Type B pancreatic cell (in vitro differentiated cells): ENCODE measurements at places on chromosomes 12 and 14. TPM values are rescaled to one million over a fixed set of nuclear protein-coding genes. Genes with fewer than 3 reads are reported as not detected.

The GPR132 gene
- 0.24 and 0.33 TPM in 2 replicates for total RNA-seq

The GPR84 gene
- total RNA-seq = not detected in 2 replicates

The FGD4 gene
- 26.7 and 47.6 TPM in 2 replicates for total RNA-seq

The GUCY2C gene
- 2.1 and 21.2 TPM in 2 replicates for total RNA-seq

- no peaks in the 10 kb centered on the region for H3K4me1 ChIP-seq
- H3K4me3 ChIP-seq = no peak overlapping the region
- no peak for DNase-seq
- no peaks in the 10 kb centered on the region for H3K27me3 ChIP-seq
- no peaks in the 10 kb centered on the region for H3K36me3 ChIP-seq
Observed at GRCh38 chr12:39505023-39505422, 62.1 kb upstream of the KIF21A start.

- no peak for DNase-seq
- no peaks in the 10 kb centered on the region for H3K4me1 ChIP-seq
- H3K36me3 ChIP-seq = no peaks in the 10 kb centered on the region
- H3K27ac ChIP-seq = peak overlapping the region; percentile 67
- H3K4me3 ChIP-seq = no peak overlapping the region
- H3K27me3 ChIP-seq = no peaks in the 10 kb centered on the region
Observed at GRCh38 chr14:70698288-70698687, 56.6 kb downstream of the TTC9 start.

GRCh38 chr14:69252851-69253250 is 7.1 kb upstream of the GALNT16 start:
- H3K27ac ChIP-seq = no peak overlapping the region
- no peak for DNase-seq
- H3K27me3 ChIP-seq = peaks cover 19% of the 10 kb centered on the region

GRCh38 chr12:52872644-52873389 is 24.0 kb upstream of the KRT78 start:
- peak overlapping the region; percentile 97 for H3K27ac ChIP-seq
- peaks cover 25% of the 10 kb centered on the region for H3K4me1 ChIP-seq
- no peaks in the 10 kb centered on the region for H3K36me3 ChIP-seq

- peaks cover 12% of the 10 kb centered on the region for H3K4me1 ChIP-seq
- H3K27me3 ChIP-seq = peaks cover 19% of the 10 kb centered on the region
- peak overlapping the region; percentile 46 for H3K27ac ChIP-seq
- DNase-seq = no peak
- H3K4me3 ChIP-seq = peak overlapping the region; percentile 49
Observed at GRCh38 chr12:6281081-6281809, 29.2 kb upstream of the PLEKHG6 start.

GRCh38 chr14:100372357-100373048 is 49.4 kb downstream of the SLC25A47 start:
- H3K27ac ChIP-seq = peak overlapping the region; percentile 20
- peaks cover 29% of the 10 kb centered on the region for H3K4me1 ChIP-seq
- no peak for DNase-seq
- peak overlapping the region; percentile 29 for H3K4me3 ChIP-seq
- H3K27me3 ChIP-seq = no peaks in the 10 kb centered on the region

DNA sequence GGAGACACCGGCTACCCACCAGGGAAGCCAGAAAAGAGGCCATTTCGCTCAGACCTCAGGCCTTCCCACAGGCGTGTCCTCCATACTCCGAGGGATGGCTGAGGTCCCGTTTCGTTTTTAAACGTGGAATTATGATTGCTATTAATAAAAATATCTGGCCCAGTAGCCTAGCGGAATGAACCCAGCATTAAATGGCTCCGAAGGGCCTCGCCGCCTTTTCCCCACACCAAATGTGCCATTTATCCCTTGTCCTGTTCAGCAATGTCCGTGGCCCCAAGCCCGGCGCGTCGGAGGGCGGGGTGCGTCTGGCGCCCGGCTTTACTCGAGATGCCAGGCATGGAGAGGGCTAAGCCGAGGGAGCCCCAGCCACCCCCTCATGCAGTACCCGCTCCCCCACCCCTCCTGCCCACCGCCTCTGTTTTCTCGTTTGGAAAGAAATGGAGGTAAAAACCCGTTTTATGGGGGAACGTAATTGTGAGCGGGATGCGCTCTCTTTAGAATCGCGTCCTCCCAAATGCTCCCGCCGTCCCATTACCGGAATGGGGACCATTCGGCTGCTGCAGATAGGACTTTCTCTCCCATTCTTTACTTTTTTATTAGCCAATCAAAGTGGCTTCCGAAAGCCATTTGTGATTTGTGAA is 5.7 kb downstream of the HOXC8 start:
- DNase-seq = no peak
- peak overlapping the region; percentile 62 for H3K4me3 ChIP-seq
- peaks cover 18% of the 10 kb centered on the region for H3K4me1 ChIP-seq
- H3K27ac ChIP-seq = no peak overlapping the region
- H3K27me3 ChIP-seq = peaks cover 91% of the 10 kb centered on the region
- no peaks in the 10 kb centered on the region for H3K36me3 ChIP-seq

DNA sequence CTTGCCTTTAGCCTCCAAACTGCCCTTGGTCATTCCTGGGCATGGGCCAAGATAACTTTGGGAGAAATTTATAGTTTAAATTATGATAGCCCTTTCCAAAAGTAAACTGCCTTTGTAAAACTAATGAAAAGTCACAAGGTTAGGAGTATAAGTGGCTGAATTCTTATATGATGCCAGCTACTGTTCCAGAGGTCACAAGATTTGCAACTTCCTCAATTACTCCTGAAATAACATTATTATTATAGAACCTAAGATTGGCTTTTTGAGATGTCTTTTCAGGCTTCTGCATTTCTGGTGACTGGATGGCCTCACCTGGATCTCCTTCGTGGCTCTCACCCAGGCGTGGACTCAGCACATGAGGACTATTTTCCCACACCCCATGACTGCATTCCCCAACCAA is 55.0 kb downstream of the OSBPL8 start:
- H3K27ac ChIP-seq = no peak overlapping the region
- H3K4me3 ChIP-seq = no peak overlapping the region

DNA sequence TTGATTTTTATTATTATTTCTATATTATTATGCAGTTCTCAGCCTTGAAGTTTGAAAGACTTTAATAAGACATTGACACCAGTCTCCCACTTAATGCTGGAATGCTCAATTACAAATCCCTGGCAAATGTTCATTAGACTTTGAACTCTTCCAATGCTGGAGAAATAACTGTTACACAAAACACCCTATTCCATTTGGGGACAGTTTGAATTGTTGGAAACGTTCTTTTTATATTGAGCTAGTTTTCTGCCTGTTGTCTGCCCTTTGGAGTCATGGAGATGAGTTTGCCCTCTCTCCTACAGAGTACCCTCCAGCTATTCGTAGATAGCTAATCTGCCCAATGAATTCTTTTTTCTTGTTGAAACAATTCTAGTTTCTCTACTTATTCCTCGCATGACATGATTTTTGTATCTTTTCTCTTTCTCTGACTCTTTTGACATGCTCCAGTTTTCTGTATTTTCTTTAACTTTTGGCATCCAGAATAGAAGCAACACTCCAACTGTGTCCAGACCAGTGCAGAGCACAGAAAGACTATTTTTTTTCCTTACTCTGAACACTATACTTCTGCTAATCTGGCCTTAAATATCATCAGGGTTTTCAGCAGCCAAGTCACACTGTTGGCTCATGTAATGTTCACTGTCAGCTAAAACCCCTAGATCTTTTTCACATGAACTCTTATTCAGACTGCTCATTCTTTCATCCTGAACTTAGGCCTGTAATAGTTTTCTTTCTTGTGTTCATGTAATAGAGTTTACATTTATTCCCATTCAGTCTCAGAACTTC is 379.3 kb downstream of the RAD51B start:
- DNase-seq = no peak
- H3K27me3 ChIP-seq = no peaks in the 10 kb centered on the region
- peak overlapping the region; percentile 32 for H3K27ac ChIP-seq
- H3K4me1 ChIP-seq = peaks cover 34% of the 10 kb centered on the region
- H3K36me3 ChIP-seq = peaks cover under 1% of the 10 kb centered on the region

DNA sequence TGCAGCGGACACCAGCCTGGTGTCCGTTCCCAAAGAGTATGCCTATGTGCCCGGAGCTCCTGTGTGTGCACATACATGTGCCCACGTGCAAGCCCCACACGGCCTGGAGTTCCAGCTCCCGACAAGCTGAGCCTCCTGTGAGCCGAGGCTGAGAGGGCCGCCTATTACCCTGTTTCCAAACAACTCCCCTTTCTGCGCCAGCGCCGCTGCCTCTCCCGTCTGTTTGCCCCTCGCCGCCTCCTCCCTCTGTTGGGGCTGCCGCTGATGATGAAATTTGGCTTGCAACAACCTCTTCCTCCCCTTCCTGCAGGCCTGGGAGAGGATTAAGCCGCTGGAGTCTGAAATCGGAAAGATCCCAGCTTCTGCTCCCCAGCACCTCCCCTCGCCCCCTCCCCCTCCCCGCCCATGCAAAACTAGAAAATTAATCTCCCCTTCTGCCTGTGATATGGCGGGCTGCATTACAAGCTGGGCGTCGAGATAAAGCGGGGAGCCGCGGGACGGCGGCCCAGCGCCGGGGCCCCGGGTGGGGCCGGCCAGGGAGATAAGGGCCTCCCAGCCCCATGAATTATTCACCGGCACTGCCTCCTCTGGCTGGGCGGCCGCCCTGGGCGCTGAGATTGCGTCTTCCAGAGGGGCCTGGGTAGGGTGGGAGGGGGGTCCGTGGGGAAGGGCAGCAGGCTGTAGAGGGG is 6.8 kb upstream of the ASIC1 start:
- peaks cover 55% of the 10 kb centered on the region for H3K27me3 ChIP-seq
- H3K27ac ChIP-seq = no peak overlapping the region
- H3K4me1 ChIP-seq = peaks cover 10% of the 10 kb centered on the region
- H3K36me3 ChIP-seq = no peaks in the 10 kb centered on the region
- H3K4me3 ChIP-seq = peak overlapping the region; percentile 80

DNA sequence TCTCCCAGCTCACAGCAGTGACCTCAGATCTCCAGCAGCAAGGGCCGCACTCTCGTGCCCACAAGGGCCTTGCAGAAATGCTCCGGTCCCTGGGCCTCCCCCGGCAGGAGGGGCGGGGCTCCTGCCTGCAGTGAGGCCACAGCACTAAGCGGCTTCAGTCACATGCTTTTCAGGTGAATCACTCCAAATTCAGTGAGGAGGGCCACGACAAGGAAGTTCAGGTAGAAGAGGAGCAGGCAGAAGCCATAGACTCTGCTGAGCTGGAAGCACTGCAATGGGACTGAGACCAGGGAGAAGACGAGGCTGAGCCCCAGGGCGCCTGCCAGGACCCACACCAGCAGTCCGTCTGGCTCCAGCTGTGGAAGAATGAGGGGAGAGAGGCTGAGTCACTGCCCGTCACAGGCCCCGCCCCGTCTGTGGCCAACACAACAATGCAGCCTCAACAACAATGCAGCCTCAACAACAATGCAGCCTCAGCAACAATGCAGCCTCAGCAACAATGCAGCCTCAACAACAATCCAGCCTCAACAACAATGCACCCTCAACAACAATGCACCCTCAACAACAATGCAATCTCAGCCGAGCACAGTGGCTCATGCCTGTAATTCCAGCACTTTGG is 35.2 kb downstream of the SLC8B1 start:
- peaks cover 6% of the 10 kb centered on the region for H3K4me1 ChIP-seq
- peak overlapping the region; percentile 99 for H3K27ac ChIP-seq
- peaks cover 15% of the 10 kb centered on the region for H3K36me3 ChIP-seq
- no peaks in the 10 kb centered on the region for H3K27me3 ChIP-seq
- no peak for DNase-seq

DNA sequence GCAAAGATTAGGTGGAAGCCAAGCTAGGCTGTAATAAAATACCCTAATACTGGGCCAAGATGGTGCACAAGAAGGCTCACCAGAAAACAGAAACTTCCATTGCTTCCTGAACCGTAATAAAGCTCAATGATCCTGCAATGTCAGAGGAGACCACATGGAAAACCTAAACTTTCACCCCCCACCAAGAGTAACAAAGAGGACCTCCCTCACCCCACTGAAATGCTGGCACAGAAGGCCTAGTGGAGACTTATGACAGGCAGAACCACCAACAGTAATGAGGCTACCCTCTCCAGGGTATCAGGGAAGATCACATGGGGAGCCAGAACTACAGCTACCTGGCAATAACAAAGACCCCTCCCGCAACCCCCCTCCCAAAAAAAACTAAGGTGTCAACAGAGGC is 43.1 kb downstream of the CEP83 start:
- H3K4me3 ChIP-seq = no peak overlapping the region
- H3K36me3 ChIP-seq = peaks cover 8% of the 10 kb centered on the region
- no peaks in the 10 kb centered on the region for H3K27me3 ChIP-seq
- no peak overlapping the region for H3K27ac ChIP-seq
- H3K4me1 ChIP-seq = peaks cover 4% of the 10 kb centered on the region

DNA sequence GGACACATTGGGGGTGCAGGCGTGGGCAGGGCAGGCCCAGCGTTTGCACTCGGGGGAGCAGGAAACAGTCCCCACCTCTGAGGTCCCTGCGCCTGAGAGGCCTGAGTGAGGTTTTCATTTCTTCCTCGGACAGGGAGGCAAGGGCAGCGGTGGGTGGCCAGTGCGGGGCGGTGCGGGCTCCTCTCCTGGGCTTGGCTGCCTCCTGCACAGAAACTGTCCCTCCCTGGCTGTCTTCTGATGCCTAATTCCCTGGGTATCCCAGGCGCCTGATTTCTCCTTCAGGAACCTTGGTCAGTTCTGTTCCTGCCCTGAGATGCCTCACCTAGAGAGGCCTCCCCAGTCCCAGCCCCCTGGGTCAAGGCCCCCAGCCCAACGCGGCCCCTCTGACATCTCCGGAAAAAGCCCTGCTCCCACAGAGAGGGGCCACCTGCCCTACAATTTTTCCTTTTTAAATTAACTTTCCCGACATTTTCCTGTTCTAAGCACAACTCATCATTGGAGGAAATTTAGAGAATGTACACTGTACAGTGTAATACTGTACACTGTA is 260.3 kb downstream of the ADGRD1 start:
- no peak overlapping the region for H3K4me3 ChIP-seq
- DNase-seq = no peak
- H3K4me1 ChIP-seq = peaks cover 22% of the 10 kb centered on the region
- peaks cover 8% of the 10 kb centered on the region for H3K27me3 ChIP-seq

DNA sequence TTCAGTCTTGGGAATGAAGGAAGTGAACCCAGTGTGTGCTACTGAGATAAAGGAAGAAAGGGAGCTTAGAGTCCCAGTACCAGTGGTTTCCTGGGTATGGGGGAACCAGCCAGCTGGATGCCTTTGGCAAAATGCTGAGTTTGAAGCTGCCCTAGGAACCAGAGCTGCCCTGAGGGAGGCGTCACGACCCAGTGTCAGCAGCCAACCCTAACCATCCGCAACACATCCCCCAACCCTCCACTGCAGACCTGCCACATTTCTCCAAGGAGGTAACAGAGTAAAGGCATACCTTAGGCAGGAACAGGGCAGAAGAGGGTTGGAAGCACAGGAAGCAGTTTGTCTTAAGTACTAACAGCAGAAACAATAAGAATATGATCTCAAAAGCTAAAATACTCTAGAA is 28.6 kb downstream of the PRDM4 start:
- no peaks in the 10 kb centered on the region for H3K4me1 ChIP-seq
- peaks cover 21% of the 10 kb centered on the region for H3K36me3 ChIP-seq
- no peak overlapping the region for H3K4me3 ChIP-seq

- H3K36me3 ChIP-seq = peaks cover 46% of the 10 kb centered on the region
- no peak for DNase-seq
- H3K4me3 ChIP-seq = peak overlapping the region; percentile 100
- peak overlapping the region; percentile 99 for H3K27ac ChIP-seq
Observed at GRCh38 chr14:21268617-21269251, 508 bp downstream of the HNRNPC start.
